ENCODE measurements at places on chromosomes 12 and 14. TPM values are rescaled to one million over a fixed set of nuclear protein-coding genes. Genes with fewer than 3 reads are reported as not detected.

Gene TAS2R7
- total RNA-seq: not detected

Gene KCNMB4
- 2.0 TPM for total RNA-seq

Gene FBRSL1
- total RNA-seq: 25.9 TPM

Gene BDKRB1
- total RNA-seq: 2.8 TPM

Gene RIMKLB
- total RNA-seq: 24.7 TPM

Gene IL22
- not detected for total RNA-seq

Gene CDKN3
- 48.0 TPM for total RNA-seq

Gene HOXC9
- not detected for total RNA-seq

Gene LRP1-AS
- not detected for total RNA-seq
